ENCODE measurements at places on chromosomes 6 and 20.
A peak's percentile ranks its signal among the peaks of the same experiment; 100 is the strongest.

DNA sequence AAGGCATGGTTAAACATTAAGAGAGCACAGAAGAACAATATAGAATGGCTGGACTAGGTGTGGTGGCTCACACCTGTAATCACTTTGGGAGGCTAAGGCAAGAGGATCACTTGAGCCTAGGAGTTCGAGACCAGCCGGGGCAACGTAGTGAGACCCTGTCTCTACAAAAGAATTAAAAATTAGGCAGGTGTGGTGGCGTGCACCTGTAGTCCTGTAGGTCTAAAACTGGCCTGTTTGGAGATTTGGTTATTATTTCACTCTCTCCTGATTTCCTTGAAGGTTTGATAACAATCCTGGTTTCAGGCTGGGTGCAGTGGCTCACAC, 15.6 kb downstream of the SRSF6 start:
- no peak for DNase-seq

- DNase-seq: no peak
These were observed 5.5 kb downstream of the DYNLT1 start for GRCh38 chr6:158639056-158639455.

DNA sequence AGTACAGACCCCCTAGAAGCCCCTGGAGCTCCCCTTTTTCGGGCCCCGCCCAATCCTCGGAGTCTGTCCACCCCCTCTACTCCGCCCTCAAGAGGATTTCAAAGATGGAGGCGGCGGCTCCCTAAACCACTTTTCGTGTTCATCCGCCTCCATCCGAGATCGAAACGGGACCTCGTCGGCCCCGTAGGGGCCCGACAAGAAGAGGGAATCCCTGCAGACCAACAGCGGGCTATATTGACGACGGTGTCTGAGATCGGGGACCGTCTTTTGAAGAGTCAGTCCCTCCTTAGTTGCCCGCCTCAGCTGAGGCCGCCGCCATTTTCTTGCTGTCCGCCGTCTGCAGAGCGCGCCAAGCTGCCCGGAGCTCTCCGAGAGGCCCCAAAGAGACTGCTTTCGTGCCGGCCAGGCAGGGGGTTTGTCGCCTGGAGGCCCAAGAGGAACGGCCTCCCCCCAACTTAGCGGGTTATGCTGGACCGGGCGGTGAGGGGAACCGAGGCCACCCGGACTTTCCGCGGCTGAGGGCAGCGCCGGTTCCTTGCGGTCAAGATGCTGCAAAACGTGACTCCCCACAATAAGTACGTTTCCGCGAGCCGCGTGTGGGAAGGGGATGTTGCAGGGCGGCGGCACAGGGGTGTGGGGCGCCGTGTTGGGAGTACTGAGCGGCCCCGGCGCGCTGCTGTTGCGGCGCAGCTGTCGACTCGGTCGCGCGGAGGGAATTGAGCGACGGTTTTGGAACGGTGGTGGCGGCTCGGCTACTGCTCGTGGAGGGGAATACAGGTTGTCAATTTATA, 4.2 kb downstream of the BRD2 start:
- DNase-seq: peak; percentile 35

GRCh38 chr6:69792292-69792691, 4.5 kb downstream of the LMBRD1 start:
- no peak for DNase-seq

DNA sequence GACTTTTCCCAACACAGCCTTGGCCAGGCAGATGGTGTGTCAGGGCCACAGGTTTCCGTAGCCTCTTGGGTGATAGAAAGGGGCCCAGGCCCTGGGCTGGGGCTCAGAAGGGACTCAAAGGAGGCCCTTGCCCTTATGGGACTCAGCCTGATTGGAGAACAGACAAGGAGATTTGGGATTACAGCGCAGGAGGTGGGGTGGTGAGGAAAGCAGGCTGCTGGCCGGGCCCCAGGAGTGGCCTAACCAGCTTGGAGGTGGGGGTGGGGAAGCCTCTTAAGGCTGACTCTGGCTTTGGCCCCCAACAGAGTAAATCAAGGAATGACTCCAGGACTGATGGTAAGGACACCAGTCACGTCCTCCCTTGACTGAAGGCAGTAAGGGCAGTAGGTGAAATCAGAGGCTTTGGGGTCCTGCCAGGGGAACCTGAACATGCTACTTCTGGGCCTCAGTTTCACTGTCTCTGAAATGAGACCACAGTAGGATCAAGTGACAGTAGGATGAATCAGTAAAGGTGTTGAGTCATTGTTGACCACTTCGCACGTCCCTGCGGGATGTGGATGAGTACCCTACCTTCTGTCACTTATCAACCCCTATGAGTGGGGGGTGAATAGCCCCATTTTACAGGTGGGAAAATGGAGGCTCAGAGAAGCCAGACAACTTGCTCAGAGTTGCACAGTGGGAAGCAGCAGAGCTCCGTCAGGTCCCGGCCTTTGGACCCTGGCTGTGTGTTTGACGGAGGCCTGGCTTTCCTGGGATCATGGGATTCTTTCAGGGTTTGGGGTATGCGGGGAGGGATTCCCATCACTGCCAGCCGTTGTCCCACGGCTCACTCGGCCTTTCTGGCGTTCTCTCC, 4.5 kb downstream of the SNAI1 start:
- no peak for DNase-seq

DNA sequence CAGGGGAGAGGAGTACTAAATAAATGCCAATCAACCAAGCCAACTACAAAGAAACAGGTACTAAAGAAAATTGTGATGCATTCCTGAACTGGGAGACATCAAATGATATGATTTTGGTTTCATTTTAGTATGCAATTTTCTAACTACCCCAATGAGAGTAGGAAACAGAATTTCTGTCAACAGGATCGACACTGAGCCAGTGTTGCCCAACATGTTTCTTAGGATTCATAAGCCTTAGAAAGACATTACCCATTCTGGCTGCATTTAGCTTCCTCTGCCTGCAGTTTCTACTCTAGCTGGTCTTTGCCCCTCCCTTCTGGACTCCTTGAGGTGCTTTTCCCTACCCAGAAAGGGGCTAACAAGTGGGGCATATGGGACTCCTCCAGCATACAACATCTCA, 49.8 kb downstream of the KCTD20 start:
- no peak for DNase-seq
